Hematopoietic multipotent progenitor cell (in vitro differentiated cells): ENCODE measurements at places on chromosomes 16 and 17.

DNA sequence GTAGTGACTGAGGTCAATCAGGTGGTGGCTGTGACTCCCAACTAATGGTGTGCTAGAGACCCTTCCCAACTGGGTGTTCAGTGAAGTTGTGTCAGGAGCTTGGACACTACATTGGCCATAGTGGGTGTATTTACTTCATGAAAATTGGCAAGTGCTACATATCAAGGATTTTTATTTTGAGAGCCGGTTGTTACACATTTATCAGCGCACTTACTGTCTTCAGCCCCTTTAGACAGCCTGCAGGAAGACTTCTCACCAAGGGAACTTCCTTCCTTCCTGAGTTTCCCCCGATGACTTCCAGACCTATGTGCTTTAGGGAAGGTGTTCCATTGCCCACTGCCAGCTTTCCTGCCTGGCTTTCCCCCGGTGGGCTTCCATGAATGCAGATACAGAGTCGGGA is 261.2 kb downstream of the CBLN1 start:
- no peak for DNase-seq

DNA sequence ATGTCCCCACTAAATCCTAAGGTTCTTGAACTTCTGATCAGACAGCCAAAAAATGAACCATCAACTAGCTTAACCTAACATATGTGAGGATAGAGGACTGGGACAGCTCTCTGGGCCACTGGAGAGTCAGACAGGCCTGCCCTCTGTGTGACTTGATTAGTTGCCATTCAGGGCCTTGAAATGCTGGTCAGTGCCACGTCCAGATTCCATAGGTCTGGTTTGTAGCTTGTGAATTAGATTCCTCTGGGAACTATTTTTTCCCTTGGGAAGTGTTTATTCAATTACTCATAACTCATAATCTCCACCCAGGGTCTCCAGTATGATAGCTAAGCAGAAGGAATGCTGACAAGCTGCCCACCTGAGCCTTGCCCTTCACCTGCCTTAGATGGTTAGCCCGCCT is 48.2 kb downstream of the IGF2BP1 start:
- no peak for DNase-seq

GRCh38 chr16:2852003-2852730 is 5.8 kb downstream of the PRSS22 start:
- no peak for DNase-seq

GRCh38 chr17:12545877-12546513 is 119.7 kb upstream of the MYOCD start:
- no peak for DNase-seq

GRCh38 chr16:88454523-88454947 is 1.5 kb downstream of the ZFPM1 start:
- DNase-seq: no peak

- no peak for DNase-seq
Observed at GRCh38 chr17:10513299-10514067, 4.9 kb downstream of the MYH1 start.

DNA sequence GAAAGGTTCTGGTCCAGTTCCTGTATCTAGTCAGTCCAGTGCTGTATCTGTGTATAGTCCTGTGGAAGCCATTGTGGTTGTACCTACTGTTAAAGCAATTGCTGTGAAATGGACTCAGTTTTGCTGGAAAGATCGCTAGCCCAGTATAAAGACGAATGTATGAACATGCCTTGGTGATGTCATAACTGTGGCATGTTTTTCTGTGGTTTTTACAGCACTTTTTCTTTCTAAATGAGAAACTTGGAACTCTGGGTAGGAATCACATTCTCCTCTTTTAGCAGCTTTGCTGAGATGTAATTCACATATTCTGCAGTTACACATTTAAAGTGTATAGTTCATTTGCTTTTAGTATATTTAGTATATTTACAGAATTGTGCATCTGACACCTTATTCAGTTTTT is 58.1 kb downstream of the MAP2K4 start:
- DNase-seq: no peak

DNA sequence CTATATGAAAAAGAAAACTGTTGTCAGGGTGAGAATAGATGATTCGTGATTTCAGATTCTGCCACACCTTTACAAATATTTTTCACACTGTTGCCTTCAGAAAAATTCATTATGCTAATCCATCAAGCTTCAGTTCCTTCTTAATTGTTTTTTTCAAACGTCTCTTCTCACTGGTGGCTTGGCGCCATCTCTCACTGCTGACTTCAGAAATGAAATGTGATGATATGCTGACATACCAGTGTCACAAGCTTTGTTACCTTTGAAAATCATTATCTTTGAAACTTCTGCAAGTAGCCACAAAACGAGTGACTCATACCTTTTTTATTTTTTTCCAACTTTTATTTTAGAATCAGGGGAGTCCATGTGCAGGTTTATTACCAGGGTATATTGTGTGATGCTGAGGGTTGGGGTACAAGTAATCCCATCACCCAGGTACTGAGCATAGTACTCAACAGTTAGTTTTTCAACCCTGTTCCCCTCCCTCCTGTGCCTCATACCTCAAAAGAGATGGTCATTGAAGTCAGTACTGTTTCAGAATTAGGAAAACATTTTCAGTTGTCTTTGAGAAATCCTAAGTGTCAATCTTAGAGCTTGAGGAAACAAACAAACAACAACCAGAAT is 14.0 kb upstream of the KRT222 start:
- DNase-seq: no peak

DNA sequence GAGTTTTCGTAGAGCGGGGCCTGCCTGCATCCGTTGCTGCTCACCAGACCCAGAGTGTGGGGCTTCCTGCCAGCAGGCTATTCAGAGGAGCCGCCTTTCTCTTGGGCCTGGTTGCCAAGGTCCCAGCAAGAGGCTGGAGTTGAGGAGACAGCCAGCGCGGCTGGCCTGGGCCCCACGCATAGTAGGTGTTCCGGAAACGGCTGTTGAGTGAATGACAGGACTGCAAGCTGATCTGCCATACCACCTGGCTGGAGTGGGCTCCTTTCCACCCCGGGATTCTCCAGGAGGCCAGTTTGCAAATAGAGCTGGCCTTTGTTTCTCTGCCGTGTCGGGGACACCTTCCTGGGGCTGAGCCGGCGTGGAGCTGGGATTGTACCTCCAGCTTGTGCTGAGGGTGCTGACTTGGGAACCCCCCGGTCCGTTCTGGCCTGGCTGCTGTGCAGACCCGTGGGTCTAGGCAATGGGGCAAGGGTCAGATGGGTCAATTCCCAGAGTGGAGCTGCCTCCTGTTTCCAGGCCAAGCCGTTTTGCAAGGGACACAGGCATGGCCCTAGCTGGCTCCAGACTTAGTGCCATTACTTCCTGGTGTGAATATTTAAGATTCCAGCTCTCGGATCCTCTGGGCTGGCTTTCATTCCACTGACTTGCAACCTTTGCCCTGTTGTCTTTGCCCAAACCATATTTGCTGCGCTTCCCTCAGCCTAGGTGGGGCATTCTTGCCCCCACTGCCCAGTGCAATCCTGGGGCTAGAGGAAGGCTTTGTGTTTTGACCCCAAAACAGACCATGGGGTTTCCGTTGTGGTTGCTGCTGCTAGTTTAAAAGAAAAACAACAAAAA is 68.8 kb downstream of the CMIP start:
- DNase-seq: no peak

DNA sequence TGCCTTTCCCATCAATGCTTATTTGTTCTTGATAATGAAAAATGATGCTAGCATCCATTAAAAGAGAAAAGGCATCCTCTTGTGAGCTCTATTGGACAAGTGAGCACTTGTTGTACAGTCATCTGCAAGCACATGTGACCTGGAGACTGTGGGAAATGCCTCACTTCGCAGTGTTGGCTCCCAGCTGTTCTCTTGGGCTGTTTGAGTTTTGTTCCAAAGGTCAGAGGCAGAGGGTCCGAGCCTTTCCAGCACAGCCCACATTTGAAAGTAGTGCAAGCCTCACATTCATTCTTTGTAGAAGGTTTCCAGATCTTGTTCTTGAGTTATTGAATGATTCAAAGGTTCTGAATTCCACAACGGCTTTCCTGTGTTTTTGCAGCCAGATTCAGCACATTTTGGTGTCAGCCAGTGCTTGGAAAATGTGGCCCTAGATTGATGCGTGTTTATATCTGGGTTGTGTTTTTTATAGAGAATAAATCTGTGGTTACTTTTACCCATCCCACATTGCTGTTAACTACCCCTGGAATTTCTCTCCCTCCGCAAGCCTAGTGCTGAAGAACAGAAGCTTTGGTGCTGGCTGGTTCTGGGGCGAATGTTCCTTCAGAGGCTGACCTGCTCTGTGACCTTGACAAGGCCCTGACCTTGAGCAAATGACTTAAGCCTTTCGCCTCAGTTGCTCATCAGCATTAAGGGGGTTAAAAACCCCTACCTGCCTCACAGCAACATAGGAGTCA is 49.8 kb downstream of the CDH1 start:
- DNase-seq: no peak

DNA sequence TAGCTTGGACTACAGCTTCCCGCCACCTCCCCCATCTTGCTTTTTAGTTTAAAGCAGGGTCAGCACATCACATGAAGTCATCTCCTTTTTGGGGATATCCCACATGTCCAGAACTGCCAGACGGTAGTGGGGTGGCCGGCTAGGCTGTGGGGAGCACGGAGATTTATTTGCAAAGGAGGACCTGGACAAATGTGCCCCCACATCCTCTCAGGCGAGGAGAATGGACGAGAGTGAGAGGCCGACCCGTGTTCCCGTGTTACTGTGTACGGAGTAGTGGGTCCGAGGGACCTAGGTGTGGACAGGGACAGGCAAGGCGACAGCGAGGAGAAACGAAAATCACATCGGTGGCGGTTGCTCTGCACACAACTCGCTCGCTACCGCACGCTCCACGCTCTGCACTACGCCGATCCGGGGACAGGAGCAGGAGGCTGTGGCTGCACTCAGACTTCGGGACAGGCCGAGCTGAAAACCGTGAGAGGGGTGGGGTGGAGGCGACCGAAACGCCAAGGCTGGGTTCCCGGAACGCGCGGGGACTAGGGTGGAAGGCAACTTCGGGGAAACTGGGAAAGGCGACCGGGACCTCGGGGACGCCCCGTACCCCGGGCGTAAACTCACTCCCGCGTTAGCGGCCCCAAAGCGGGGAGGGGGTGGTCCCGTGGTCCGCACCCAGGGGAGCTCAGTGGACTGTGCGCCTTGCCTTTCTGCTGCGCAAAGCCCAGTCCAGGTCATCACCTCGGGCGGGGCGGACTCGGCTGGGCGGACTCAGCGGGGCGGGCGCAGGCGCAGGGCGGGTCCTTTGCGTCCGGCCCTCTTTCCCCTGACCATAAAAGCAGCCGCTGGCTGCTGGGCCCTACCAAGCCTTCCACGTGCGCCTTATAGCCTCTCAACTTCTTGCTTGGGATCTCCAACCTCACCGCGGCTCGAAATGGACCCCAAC is at the start of gene MT1A:
TSS of gene MT1A (plus strand) at position 853 of the 937 bp plus-strand sequence. CDS start at position 926, 73 bp downstream.
- DNase-seq: no peak

DNA sequence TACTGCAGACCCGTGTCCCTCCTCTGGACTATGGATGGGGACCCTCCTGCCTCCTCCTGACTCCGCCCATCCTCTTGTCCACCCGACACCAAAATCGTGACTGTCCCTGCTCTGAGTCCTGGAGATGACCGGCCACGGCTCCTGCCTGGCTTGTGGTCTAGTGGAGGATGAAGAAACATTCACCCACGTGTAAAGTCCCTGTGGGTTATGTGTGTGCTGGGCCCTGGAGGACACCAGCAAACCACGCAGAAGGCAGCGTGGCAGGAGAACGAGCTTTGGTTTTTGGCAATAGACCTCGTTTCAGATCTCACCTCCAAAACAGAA is 11.9 kb downstream of the SPNS2 start:
- DNase-seq: no peak

- DNase-seq: no peak
Observed at GRCh38 chr16:49746545-49746944, 109.4 kb downstream of the ZNF423 start.

DNA sequence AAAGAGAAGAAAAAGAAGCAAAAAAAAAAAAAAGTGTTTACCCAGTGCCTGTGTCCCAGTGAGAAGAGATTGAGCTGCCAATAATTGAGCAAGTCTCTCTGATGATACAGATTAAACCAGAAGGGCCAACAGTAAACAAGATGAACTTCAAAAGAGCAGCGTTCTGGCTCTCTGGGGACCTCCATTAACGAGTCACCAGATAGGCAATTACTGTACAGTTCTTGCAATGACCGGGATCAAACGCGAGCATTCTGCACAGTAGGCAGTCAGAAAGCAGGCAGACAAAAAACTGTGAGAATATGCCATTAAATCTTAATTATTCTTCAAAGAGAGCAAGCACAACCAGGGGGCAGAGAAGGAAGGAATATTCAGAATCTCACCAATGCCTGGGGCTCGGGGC is 626.1 kb downstream of the TMEM114 start:
- no peak for DNase-seq

GRCh38 chr16:17446661-17447060 is 24.1 kb downstream of the XYLT1 start:
- DNase-seq: no peak

DNA sequence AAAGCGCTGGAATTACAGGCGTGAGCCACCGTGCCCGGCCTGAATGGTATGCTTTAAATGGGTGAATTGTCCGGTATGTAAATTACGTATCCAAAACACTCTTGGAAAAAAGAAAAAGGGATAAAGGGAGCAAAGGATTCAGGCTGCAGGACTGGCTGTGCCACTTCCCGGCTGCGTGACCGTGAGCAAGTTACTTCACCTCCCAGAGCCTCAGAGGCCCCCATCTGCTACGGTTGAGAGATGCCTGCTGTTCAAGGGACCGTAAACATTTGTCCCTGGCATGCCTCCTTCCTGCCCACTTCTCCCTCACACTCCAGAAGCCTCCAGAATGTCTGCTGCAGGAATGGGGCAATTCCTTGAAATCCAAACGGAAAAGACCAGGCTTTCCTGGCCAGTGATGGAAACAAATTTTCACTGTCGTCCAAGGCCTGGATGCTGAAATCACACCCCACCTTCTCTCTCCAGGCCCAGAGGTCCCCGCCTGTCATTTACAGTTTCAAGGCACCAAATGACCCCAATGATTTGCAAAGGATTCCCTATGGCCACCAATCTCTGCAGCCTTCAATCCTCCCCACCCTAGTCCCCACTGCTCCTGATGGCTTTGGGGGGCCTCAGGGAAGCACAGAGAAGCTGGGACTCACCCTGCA is 22.9 kb upstream of the LITAF start:
- DNase-seq: no peak

DNA sequence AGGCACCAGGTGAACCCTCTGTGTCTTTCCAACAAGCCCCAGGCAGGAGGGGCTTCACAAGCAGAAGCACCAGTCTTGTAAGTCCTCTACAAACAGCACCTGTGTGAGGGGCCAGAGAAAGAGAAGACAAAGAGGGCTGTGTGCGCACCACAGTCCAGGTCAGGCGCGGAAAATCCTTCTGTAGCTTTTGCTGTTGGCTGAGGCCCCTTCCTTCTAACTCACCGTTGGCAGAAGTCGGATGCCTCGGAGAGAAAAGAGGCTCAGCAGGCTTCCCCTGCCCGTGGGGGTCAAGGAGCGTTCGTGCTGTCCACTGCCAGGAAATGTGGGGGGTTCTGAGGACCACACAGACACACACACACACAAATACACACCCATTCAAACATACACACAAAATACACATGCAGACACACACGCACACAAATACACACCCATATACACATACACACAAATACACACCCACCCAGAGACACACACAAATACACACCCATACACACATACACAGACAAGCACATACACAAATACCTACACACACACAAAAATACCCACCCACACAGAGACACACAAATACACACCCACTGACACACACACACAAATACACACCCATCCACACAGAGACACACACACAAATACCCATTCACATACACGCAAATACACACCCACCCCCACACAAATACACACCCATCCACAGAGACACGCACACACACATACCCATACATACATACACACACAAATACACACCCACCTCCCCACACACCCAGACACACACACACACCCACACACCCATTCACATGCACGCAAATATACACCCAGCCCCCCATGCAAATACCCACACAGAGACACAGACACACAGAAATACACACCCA is 6.8 kb downstream of the ZG16B start:
- no peak for DNase-seq
